ENCODE measurements at places on chromosomes 3 and 15.

DNA sequence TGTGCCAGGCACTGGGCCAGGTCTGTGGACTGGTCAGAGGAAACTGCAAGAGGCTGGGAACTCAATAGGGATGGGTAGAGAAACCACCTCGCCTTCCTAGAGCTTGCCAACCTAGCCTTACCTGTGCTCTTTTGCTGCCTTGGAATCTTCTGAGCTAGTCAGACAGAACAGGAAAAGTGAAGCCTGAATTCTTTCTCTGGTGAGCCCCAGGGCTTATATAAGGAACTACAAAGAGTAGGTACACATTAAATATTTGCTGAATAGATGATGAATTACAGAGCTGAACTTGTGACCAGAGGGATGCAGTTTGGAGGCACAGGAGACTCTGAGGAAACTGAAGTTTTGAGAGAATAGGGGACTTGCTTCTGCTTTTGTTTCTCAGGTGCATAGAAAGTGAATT lies 15.6 kb upstream of the FBXW12 start:
- no peak for DNase-seq

GRCh38 chr3:107824822-107825371 lies 265.9 kb downstream of the CD47 start:
- DNase-seq = no peak

- DNase-seq = no peak
These were observed 143.6 kb upstream of the BHLHE40 start for GRCh38 chr3:4835616-4836043.

GRCh38 chr3:79651536-79652065 lies 116.2 kb downstream of the ROBO1 start:
- no peak for DNase-seq

DNA sequence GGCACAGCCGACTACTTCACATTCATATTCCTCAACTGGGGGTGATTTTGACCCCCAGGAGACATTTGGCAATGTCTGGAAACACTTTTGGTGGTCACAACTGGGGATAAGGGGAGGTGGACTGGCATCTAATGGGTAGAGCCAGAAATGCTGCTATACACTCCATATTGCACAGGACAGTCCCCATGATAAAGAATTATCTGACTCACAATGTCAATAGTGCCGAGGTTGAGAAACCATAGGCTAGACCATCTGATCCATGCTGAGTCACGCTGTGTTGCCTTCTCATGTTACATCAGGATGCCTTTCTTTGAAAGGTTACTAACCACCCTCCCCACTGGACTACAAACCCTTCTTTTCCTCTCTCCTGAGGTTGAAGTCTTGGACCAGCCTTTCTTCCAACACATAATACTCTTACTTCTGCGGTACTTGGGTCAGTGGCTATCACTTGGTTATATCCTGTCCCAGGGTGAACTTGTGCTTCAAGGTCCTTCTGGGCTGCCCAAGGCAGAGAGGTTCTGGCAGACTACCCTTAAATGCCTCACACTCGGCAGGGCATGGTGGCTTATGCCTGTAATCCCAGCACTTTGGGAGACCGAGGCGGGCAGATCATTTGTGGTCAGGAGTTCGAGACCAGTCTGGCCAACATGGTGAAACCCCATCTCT lies 68.8 kb downstream of the CTNNB1 start:
- DNase-seq = peak; percentile 37

DNA sequence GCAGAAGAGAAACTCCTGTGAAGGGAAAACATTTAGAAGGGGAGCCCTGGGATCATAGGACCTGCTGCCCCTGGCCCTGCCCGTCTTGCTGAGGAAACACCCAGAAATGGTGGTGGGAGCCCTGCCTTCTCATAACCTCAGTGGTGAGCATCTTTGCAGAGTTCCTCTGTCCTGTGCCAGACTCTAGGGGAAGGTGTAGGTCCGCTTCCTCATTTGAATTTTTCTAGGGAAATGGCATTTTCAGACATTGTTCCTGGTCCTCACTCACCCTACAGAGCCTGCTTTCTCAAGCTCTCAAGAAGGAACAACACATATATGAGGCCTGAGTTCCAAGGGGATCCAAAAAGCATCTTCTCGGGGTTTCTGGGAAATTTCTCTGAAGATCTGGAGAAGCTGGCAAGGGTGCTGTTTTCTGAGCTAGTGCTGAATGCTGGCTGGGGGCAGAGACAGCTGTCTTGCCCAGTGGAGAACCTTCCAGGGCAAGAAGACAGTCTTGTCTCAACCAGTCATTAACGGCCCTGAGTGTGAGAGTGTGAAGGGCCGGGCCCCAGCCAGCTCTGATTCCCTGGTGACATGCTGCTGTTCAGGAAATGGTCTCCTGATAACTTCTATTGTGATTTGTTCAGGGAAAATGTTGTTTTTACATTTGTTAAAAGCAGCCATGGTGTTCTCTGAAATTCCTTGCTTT lies 283.1 kb upstream of the LRRFIP2 start:
- no peak for DNase-seq

- DNase-seq = no peak
These were observed 187.2 kb downstream of the CLSTN2 start for GRCh38 chr3:140122183-140122582.

- DNase-seq = peak; percentile 51
These were observed 1.1 kb downstream of the EAF1 start for GRCh38 chr3:15428539-15428938.

GRCh38 chr15:39409876-39410530 lies 170.9 kb upstream of the THBS1 start:
- DNase-seq = no peak

DNA sequence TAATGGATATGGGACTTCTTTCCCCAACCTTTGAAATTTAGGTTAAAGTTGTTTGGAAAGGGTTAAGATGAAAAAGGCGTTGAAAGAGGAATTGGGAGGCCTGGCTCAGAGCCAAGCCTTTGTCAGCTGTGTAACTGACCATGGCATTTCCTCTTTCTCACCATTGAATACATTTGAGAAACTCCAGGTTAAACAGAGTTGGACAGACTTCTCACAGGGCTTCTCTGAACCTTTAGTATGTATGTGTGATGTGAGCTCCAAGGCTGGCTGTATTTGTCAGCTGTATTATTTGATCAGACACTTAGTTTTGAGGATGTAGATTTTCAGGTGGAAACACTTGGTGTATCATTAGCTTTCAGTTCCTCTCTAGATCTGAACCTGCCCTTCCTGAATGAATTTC lies 136.4 kb upstream of the GOLGA6L4 start:
- no peak for DNase-seq

GRCh38 chr3:136678981-136679380 lies 73.2 kb downstream of the STAG1 start:
- DNase-seq = no peak

DNA sequence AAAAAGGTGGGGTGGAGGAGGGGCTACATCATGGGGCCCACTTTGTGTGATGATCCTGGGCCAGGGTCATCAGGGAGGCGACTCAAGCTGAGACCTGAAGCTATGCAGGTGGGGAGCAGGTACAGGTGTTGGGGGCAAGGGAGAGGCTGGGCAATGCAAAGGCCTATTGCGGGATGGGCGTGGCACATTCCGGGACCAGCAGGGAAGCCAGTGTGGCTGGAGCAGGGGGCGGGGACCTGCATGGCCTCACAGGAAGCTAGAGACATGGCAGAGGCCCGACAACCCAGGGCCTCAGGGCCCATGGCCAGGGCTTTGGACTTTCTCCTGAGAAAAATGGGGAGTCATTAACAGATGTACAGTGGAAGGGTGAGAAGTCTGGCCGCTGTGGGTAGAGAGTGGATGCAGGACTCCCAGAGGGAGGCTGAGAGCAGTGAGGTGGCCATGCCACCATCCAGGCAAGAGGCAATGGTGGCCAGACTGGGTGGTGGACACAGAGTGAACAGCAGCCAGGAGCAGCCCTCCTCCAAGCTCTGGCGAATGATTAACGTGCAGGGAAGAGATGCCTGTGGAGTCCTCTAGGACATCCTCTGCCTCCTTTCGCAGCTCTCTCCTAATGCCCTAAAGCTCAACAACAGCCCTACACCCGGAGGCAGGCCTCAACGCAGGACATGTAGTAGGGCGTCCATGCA lies 122.6 kb upstream of the ATP2B2 start:
- DNase-seq = no peak

DNA sequence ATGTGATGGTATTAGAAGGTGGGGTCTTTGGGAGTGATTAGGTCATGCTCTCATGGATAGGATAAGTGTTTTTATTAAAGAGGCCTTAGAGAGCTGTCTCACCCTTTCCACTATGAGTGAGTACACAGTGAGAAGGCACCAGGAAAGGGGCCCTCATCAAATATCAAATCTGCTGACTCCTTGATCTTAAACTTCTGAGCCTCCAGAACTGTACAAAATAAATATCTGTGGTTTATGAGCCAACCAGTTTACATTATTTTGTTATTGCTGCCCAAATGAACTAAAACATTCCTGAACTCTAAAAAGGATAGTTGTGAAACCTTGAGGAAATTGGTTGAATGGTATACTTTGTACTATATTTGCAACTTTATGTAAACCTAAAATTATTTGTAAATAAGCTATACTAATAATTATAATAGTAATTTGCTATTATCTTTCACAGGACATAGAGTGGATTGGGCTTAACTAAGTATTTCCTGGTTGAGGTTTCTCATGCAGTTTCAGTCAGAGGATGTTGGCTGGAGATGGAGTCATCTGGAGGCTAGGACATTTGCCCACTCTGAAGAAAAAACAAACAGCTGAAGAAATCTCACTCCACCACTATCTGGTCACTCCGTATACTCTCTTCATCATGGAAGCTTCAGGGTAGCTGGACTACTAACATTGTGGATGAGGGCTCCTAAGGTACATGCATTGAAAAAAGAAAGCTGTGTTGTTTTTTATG lies 1068.6 kb upstream of the CADM2 start:
- DNase-seq = no peak

DNA sequence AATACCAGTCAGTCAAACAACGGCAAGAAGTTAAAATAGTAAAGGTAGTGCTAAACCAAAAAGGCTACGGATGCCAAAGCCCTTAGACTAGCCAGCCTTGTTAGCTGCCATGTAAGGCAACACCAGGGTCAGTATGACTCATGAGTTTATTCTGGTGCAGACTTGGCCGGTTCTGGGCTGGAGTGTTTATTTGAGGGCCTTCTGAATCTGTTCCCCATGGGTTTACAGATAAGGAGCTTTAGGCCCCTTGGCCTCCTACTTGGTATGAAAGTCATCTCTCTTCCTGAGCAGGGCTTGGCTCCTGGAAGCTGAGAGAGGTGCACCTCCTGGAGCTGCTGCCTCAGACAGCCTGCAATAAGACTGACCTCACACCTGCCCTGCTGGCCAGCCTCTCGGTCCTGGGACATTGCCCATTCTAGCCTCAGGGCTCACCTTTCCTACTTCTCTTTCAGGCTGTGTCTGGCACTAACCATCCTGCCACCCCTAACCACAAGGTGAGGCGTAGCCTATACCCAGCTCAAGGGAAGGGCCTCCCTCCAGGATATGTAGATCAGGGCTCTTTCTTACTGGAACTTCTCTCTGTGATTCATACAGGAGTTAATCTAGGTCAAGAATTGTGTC lies 10.4 kb upstream of the RTP1 start:
- DNase-seq = peak; percentile 6

GRCh38 chr15:58026051-58026450 lies 39.5 kb downstream of the ALDH1A2 start:
- peak; percentile 1 for DNase-seq

DNA sequence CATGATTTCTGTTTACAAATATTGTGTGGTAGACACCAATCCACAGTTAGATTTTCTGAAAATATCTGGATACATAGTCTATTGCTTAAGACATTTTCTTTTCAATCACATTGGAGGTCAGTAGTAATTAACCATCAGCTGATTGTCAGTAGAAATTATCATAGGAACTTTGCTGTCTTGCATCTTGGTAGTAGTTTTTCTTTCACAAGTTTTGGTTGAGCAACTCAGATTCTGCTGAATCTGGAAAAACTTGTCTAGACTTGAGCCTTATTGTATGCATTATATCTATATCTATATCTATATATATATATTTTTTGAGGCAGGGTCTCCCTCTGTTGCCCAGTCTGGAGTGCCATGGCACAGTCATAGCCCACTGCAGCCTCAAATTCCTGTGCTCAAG lies 4.0 kb downstream of the RAB11A start:
- no peak for DNase-seq

DNA sequence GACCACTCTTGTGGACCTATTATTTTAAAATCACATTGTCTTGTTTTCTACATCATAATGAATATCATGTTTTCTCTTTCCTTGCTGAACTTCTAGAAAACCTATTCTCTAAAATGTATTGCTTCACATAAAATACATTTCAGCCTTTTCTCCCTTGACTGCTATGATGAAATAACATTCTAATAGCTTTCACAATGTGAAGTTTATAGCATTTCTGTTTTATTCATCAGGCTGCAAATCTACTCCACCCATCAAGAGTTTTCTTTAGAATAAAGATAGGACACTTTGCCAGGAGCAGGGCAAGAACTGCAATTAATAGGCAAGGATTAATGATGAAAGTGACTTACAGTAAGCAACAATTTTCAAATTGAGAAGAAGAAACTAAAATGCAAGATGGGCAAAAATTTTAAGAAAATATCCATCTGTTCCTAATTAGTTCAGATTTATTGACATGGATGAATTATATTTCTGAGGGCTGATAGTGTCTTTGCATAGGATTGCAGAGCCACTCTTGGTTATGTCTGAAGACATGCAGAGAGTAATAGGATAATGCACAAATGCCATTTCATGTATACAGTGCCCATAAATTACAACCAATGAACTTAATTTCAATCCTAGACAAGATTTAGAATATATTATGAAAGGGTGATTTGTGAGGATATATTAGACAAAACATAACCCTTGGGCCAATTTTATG lies 21.7 kb downstream of the LEKR1 start:
- no peak for DNase-seq

DNA sequence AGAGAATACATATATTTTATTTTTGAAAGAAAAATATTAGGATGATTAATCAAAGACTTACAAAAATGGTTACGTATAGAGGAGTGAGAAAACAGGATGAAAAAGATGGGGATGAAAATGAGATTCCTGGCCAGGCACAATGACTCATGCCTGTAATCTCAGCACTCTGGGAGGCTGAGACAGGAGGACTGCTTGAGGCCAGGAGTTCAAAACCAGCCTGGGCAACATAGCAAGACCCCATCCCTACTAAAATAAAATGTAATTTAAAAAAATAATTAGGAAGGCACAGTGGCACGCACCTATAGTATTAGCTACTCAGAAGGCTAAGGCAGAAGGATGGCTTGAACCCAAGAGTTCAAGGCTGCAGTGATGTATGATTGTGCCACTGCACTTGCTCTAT lies 11.9 kb downstream of the MYO9A start:
- DNase-seq = no peak

DNA sequence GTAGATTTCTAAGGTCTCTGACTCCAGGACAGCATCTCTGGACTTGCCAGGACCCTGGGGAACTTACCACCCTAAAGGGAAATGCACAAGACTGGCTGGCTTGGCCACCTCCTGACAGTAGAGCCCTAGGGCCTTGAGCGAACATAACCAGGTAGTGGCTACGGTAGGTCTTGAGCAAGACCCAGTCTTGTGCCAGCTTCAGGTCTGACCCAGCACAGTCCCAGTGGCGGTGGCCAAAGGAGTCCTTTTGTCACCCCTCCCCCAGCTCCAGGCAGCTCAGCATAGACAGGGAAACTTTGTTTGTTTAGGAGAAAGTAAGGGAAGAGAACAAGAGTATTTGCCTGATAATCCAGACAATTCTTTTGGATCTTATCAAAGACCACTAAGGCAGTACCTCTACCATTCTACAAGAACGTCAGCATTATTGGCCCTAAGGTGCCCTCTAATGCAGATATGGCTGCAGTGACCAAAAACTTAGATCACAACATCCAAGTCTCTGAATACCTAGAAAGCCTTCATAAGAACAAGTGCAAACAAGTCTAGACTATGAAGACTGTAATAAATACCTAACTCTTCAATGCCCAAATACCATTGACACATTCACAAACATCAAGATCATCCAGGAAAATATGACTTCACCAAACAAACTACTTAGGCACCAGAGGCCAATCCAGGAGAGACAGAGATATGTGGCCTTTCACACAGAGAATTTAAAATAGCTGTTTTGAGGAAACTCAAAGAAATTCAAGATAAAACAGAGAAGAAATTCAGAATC lies 38.7 kb upstream of the FBN1 start:
- no peak for DNase-seq
